ENCODE measurements at places on chromosomes 16 and 17.

DNA sequence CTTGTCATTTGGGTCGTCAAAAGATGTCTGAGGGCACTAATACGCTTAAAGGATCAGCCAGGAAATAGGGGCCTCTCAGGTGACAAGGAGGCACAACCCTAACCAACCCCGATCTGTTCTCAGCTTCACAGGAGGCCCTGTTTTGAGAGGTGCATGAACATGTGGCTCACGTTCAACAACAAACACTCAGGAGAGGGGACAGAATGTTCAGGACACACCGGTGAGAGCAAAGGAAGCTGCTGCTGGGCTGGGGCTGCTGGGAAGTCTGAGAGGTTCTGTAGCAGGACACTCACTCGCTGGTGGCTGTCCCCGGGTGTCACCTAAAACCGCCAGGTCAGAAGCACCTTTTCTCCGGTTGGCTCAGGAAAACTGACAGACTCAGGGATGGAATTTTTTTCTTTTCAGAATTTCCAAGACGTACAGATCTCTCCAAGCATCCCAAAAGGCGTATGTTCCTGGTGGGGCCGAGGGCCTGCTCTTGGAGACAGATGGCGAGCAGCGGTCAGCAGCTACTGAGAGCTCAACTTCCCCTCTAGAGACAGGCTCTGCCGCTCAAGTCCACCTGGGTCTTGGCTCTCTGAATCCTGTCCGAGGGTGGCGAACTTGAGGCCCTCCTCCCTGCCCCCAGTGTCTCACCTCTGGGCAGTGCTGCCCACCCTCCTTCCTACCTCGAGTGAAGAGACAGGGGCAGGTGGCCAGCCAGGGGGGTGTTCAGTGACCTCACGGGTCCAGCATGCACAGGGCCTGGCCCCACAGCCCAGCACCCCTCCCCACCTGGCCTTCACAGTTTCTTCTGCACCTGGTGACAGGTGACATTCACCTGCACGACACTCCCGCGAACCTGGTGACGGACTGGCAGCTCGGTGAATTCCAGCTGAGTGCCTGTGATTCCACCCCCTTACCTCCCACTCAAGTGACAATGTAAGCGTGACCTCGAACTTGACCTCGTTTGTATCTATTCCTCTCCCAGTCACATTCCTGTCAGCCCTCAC, 22.9 kb downstream of the CLUH start:
- no peak for DNase-seq

DNA sequence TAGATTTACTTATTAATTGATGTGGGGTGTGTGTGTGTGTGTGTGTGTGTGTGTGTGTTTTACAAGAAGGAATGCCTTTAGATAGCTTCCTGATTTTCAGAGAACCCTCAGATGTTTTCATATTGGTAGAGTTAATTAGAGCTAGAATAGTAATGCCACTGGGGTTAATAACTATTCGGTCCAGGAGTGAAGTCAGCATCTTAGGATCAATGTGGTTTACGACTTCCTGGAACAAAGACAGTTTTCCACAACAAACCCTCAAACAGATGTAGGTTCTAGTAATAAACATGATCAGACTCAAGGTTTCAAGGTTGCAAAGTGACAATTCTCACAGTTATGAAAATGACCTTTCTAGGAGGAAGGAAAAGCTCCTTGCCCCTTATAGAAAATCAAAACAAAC, 12.2 kb upstream of the SLC52A1 start:
- no peak for DNase-seq

DNA sequence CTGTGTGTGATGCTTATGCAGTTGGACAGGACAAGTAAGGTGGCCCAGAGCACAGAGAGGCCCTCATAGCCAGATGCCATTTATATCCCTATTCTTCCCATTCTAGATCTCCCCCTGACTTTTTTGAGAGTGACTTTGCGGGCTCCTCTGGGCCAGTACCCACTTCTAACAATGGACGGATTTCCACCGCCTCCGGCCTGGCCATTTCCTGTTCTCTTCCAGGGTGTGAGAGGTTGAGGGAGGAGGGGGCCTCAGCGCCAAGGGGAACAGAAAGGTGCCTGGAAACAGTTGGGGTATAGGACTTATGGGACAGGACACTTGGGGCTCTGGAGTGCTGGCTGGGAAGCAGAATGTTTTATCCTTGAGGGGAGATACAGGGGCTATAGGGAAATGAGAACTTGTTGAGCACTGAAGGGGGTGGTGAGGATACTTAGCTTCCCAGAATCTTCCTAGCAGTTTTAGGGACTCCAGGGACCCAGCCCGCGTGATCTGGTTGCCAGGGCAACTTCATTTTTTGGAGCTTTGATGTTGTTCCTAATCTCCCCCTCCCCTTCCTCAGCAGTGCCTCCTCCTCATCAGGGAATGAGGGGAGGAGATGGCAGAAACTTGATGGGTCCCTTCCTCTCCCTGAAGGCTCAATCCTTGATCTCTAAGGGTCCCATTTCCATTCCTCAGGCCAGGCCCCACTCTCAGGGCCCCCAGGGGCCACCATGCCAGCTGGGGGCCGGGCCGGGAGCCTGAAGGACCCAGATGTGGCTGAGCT, 3.6 kb downstream of the TAOK2 start:
- DNase-seq = no peak

- no peak for DNase-seq
These were observed 172.5 kb downstream of the HS3ST3A1 start for GRCh38 chr17:13429201-13429600.

- no peak for DNase-seq
These were observed 1.0 kb downstream of the HOXB5 start for GRCh38 chr17:48592577-48592976.

DNA sequence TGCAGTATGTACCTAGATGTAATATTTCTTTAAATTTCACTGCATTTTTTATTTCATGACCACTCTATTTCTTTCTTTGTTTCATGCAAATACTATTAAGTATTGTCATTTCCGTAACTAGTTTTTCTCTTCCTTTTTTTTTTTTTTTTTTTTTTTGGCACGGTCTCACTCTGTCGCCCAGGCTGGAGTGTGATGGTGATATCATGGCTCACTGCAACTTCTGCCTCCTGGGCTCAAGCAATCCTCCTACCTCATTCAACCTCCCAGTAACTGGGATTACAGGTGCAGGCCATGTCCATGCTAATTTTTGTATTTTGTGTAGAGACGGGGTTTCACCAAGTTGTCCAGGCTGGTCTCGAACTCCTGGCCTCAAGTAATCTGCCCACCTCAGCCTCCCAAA, 70.7 kb downstream of the TMEM114 start:
- DNase-seq = no peak

GRCh38 chr17:36600936-36601302, 464 bp upstream of the MRM1 start:
- DNase-seq = no peak

Data from stimulated activated CD8-positive, alpha-beta memory T cell treated with anti-CD3 and anti-CD28 coated beads, Interleukin-12 subunit alpha, Interleukin-12 subunit beta, amount 100 ng/mL, for 1 hour (primary cell).